ENCODE measurements at places on chromosomes 1 and 21.

- DNase-seq: peak; percentile 40
These were observed 52.7 kb downstream of the PKN2 start for GRCh38 chr1:88736633-88737248.

DNA sequence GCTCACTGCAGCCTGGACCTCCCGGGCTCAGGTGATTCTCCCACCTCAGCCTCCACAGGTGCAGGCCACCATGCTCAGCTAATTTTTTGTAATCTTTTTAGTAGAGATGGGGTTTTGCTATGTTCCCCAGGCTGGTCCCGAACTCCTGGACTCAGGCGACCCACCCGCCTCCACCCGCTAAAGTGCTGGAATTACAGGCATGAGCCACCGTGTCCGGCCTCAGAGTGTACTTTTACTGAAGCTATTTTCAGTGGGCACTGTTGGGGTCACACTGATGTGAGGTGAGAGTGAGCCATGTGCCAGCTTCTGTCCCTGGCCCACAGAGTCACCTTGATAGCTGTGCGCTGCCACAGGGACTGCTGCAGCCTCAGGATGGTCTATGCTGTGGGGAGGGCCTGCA lies 25.3 kb upstream of the HHAT start:
- DNase-seq: no peak

GRCh38 chr21:16741141-16741665 lies 771.6 kb upstream of the CXADR start:
- no peak for DNase-seq

DNA sequence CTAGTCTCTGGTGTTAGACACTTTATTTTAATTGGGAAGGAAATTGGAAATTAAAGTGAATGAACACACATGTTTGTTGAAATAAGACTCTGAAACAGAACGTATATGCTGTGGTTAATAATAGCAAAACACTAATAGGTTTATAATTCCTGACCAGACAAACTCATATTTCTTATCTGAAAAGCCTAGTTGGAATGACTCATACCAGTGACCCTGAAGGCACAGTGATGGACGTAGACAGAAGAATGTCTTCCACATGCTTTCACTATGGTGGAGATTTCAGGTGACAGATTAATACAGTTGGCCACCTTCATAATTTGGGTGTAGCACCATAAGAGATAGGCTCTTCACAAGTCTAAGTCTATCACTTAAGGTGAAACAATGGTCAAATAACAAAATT lies 83.0 kb upstream of the COL11A1 start:
- DNase-seq: no peak

GRCh38 chr1:156140879-156141707 lies 12.3 kb upstream of the SEMA4A start:
- DNase-seq: peak; percentile 53

- DNase-seq: peak; percentile 68
These were observed 449 bp downstream of the EPS15 start for GRCh38 chr1:51518586-51519047.

DNA sequence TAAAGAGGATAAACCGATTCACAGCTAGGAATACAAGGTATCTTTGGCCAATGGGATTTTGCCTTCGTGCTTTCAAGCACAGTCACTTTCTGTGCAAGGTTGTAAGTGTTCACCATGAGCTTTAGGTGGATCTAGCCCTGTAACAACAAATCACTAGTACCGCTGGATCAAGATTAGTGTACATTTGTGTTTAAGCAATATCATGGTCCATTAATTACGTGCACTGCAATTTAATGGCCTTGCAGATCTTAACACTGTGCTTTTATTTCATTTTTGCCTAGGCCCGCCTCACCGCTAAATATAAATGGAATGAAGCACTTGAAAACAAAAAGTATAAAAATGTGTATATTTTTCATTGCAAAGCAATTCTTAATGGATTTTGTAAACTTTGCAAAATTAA lies 461.1 kb downstream of the DSCAM start:
- no peak for DNase-seq

GRCh38 chr1:98323388-98323787 lies 338.1 kb upstream of the SNX7 start:
- no peak for DNase-seq

DNA sequence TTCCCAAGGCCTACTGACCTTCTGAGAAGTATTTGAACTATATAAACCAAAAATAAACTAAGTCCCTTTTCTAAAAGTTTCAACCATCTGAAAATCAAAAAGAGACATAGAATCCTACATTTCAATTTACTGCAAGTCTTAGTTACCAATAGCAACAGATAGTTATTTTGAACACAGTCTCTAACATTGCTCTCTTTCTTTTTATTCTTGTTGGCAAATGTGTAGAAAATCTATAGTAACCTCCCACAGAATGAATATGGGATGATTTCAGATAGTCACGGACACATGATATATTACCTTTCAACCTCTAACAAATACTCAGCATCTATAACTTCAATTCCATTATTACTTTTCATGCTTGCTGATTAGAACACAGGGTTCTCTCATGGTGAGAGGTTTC lies 68.9 kb upstream of the RAB3GAP2 start:
- no peak for DNase-seq

DNA sequence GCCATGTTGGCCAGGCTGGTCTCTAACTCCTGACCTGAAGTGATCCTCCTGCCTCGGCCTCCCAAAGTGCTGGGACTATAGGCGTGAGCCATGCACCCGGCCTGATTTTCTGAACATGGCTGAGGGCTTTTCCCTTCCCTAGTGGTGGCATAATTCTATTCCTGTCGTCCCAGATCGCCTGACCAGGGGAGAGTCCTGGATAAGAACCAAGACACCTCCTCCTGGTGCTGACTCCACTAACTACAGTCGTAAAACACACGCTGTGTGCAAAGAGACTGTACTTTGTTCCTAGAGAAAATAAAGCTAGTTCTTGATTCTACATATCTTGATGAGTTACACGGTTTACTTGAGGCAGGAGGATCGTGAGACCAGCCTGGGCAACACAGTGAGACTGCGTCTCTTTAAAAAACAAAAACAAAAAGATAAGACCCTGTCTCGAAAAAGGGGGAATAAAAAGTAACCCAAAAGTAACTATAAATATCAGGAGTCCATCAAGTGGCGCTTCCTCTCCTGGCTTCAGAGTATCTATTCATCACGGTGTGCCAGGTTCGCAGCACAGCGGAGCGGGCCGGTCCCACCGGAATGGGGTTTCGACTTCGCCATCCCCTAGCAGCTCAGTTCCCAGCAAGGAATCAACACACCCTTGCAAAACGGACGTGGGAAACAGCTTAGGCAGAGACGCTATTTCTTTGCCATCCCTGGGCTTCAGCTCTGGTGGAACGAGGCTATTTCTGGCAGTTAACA lies 973 bp downstream of the SDF4 start:
- DNase-seq: peak; percentile 30

DNA sequence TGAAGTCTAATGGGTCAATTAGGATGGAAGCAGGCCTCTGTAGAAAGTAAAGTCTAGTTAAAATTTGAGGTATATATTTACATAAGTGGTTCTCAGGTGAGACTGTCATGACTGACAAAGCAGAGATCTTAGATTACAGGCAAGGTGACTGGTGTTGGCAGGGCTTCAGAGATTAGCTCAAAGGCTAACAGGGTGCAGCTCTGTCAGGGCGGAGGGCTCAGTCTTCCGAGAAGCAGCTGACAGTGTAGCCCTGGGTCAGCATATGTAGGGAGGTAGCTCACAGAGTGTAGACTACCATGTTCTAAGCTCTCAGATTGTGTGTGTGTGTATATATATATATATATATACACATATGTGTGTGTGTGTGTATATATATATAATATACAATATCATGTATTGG lies 54.7 kb downstream of the RBM11 start:
- DNase-seq: no peak

GRCh38 chr1:185207170-185207569 lies 50.2 kb downstream of the SWT1 start:
- DNase-seq: no peak

DNA sequence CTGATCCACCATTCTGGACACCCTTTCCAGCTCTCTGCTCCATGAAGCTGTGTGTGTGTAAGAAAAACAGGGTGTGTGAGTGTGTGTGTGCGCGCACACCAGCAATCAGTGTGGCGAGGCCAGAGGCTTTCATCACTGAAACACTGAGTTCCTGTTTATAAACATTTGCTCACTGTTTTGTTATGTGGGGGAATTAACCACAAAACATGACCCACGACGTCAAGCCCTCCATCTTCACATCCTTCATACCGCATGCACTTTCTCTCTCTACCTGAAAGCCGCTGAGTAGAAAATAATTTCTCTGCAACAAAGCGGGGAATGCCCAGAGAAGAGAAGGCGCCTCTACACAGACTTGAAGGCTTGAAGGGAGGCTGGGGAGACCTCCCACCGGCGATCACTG lies 148.9 kb upstream of the IRF2BP2 start:
- peak; percentile 68 for DNase-seq

DNA sequence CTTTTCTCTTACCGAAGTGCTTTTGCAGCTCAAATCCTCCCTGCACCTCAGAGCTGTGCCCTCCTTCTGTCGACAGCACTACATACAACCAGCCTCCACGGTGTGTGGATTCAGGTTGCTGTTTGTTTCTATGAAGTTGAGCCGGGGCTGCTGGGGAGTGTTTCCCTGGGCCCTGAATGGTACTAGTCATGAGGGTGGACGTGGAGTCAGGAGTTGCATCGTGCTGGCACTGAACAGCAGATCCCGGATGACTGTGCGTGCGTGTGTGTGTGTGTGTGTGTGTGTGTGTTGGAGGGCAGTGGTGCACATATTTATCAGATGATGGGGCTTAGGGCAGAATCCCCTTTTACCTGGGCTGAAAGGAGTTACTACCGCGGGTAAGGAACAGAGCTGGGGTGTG lies 47.0 kb downstream of the ACTL8 start:
- no peak for DNase-seq

DNA sequence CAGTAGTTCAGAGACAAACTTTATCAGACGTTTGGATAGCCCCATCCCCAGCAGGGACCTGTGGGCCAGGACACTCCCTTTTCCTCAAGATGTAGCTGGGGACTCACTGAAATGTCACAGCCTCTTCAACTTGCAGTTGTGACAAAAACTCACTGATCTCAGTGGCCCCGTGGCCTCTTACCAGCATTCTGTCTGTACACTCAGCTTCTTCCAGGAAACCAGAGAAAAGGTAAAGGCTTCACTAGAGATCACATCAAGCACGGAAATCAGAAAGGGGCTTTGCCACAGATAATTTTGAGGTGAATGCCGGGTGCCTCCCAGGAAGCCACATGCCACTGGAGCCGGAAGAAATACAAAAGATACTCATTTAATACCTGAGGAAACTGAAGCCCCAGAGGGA lies 122.2 kb downstream of the CCDC185 start:
- DNase-seq: peak; percentile 65

GRCh38 chr1:57655161-57655560 lies 231.3 kb upstream of the DAB1 start:
- DNase-seq: no peak

DNA sequence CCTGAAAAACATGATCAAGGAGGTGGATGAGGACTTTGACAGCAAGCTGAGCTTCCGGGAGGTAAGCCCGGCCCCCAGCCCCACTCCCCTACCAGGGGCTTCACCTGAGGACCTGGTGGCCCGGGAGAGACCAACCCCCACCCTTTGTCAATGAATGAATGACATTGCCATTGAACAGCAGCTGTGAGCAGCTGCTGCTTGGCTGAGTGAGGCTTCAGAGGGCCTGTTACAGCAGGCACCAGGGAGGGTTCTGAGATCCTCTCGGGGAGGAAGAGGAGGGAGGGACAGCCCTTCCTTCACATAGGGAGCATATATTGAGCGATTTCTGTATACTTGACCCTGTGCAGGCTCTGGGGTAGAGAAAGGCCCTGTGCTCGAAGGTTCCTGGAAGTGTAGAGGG lies 12.3 kb upstream of the CTRC start:
- DNase-seq: no peak

GRCh38 chr21:45552696-45553391 lies 10.6 kb upstream of the SLC19A1 start:
- DNase-seq: no peak

- DNase-seq: peak; percentile 77
These were observed 22.9 kb upstream of the LDLRAP1 start for GRCh38 chr1:25520446-25521061.

DNA sequence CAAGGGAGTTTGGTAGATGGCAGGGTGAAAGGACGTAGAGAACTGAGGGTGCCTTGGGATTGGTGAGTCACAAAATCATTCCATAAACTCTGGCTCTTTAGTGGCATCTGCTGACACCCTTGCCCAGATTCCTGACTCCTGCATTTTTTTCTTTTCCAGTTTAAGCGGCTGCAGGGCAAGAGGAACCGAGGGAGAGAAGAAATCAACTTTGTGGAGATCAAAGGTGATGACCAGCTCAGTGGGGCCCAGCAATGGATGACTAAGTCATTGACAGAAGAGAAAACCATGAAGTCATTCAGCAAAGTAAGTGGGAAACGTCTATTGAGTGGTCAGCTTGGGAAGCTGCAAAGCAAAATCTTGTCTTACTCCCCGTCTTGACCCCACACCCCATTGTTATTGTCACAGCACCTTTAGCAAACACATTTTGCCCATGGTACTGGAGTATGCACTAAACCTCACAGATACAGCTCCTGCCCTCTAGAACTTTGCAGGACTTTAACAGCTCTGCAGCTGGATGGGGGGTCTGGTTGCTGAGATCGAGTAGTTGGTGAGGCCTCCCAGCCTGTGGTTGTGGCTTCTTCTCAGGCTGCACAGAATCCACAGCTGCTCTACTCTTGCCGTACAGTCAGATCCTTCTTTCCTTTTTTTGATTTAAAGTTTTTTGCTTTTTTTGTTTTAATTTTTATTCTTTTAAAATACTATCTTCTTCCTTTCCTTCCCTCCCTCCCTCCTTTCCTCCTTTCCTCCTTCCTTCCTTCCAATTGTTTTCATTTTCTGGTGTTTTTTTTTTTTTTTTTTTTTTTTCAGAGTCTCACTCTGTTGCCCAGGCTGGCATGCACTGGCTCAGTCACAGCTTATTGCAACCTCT lies 21.9 kb downstream of the SH2D2A start:
- no peak for DNase-seq

DNA sequence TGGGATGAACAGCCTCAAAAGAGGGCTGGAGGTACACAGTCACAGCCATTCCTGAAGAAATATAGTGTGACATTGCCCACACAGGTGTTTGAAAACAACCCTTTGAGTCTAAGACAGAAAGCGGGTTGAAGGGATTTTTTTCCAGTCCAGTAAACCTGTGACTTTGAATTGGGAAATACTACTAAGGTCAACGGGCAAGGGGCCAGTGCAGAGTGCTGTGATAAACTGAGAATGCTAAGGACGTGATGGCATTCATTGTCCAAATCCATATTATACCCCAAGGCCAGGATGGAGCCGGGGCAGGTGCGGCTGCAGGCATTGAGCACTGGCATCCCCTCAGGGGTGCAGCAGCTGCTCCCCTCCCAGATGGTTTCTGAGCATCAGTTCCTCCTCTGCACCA lies 36.6 kb downstream of the KIAA0040 start:
- no peak for DNase-seq
